Astrocyte of the cerebellum (primary cell): ENCODE measurements at places on chromosomes 12 and 14.
A peak's percentile ranks its signal among the peaks of the same experiment; 100 is the strongest.

DNA sequence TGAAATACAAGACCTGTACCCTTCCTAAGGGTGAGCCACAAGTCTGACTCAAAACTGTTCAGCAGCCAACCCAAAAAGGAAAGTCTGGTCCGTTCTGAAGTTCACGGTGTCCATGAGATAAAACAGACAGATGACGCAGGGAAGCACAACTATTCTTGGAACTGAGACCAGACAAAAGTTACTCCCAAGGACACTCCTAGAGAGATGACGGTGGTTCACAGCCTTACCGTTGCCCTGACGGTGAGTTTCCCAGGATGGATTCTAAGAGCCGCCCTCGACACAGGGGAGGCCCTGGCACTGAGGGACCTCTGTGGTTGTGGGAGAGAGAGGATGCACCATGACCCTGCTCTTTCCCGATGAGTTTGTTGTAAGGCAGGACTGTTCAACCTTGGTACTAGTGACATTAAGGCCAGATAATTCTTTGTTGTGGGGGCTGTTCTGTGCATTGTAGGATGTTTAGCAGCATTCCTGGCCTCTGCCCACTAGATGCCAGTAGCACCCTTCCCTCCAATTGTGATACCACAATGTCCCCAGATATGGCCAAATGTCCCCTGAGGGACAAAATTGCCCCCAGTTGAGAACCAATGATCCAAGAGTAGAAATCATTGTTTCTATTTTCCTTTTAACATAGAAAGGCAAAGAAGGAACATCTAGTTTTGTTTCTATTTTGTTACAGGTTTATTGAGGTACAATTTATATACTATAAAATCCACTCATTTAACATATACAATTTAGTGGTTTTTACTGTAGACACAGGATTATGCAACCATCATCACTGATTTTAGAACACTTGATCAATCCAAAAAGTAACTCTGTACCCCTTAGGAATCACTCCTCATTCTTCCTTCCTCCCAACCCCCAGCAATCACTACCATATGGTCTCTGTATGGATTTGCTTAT lies 23.0 kb downstream of the OR10P1 start:
- no peak for DNase-seq

GRCh38 chr14:33376510-33376909 lies 437.8 kb downstream of the NPAS3 start:
- DNase-seq: no peak

GRCh38 chr14:32702088-32702487 lies 236.6 kb upstream of the NPAS3 start:
- no peak for DNase-seq

- DNase-seq: no peak
Observed at GRCh38 chr14:91047174-91047753, 13.2 kb downstream of the RPS6KA5 start.

DNA sequence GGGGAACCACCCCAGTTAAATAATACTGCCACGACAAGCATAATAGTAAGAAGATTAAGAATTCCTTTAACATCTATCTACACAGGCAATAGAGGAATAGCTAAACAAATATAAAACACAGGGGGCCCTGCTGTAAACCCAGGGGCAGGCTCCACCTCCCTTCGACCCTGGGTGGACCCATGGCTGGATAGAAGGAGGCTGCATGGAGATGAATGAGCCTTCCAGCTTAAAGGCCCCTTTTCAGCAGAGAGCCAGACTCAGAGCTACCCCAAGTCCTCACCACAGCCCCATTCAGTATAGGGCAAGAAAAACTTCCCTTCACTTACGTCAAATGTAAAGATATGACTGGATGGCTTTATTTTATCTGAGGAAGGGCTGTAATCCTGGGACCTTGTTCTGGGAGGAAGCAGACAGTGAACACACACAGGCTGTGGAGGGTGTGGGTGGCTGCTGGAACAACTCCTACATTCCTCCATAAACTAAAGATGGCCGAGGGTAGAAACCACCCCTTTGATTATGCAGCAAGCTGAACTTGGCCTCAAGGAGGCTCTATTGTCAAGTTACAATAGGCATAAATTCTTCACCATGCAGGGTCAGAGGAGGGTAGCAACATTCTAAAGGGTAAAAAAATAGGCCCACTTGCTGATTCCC lies 30.4 kb downstream of the NUAK1 start:
- peak; percentile 60 for DNase-seq

DNA sequence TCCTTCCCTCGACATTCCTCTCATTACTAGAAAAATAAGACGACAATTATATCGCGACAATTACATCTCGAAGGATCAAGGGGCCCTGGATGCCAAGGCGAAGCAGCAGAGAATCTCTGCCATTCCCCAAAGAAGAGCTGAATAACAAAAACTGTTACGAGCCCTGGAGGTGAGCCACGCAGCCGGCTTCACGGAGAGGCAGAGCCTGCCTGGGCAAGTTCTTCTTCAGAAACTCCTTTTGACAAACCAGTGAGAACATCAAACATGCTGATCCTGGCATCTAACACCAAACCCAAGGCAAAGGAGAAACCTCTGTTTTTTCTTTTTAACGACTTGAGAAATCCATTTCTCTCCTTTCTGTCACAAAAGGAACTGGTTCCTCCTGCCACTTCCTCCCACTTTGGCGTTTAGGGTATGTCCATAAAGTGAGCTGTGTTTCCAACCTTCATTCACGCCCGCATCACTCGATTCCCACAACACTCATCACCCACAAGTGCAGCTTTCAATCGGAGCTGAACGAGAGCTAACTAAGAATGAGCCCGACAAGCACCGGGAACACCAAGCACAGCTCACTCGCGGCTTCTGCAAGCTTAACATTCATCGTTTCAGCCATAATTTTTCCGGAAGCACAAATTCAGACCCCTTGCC lies 21.5 kb downstream of the CCDC88C start:
- DNase-seq: no peak

DNA sequence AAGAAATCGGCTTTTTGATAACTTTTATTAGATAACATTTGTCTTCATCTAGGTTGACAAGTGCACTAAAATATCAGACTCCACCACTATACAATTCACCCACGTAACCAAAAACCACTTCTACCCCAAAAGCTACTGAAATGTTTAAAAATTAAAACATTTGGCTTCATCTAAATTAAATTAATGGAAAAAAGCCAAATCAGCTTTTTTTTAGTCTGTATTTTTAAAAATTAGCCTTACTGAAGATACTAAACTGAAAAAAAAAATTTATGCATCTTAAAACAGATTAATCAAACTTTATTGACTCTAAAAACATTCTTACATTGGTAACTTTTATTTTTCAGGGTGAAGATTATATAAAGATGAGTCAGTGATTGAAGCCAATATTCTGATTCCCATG lies 30.0 kb downstream of the CREBL2 start:
- no peak for DNase-seq

DNA sequence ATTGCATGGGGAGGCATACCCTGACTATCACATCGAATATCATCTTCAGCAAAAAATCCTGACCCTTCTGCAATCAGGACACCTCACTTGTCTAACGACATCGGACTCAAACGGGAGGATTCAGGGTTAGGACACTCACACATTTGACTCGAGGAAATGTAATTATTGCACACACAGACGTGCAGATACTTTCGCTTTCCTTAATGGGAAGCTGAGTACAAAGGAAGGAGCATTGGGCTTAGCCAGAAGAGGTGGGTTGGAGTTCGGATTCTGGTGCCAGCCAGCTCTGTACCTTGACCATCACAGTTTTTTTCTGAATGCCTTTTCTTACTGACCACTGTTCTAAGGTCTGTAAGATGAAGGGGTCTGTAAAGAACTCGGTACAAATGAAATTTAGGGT lies 260.4 kb downstream of the GALC start:
- no peak for DNase-seq

GRCh38 chr14:44352201-44352600 lies 154.9 kb downstream of the FSCB start:
- DNase-seq: no peak

- no peak for DNase-seq
Observed at GRCh38 chr14:85280074-85280473, 249.9 kb upstream of the FLRT2 start.

GRCh38 chr12:114697243-114697716 lies 13.3 kb upstream of the TBX3 start:
- no peak for DNase-seq

DNA sequence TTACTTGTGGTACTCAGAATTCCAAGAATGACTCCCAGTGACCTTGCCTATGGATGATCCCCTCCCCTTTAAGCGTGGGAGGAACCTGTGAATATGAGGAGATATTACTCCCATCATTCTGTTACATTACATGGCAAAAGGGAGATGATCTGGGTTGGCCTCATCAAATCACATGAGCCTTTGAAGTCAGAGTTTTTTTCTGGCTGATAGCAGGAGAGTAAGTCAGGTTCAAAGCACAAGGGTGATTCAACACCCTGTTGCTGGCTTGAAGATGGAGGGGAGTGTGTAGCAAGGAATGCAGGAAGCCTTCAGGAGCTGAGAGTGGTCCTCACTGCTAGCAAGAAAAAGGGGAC lies 9.1 kb upstream of the MDM2 start:
- DNase-seq: no peak

GRCh38 chr14:87113286-87113685 lies 879.7 kb downstream of the GALC start:
- DNase-seq: no peak

DNA sequence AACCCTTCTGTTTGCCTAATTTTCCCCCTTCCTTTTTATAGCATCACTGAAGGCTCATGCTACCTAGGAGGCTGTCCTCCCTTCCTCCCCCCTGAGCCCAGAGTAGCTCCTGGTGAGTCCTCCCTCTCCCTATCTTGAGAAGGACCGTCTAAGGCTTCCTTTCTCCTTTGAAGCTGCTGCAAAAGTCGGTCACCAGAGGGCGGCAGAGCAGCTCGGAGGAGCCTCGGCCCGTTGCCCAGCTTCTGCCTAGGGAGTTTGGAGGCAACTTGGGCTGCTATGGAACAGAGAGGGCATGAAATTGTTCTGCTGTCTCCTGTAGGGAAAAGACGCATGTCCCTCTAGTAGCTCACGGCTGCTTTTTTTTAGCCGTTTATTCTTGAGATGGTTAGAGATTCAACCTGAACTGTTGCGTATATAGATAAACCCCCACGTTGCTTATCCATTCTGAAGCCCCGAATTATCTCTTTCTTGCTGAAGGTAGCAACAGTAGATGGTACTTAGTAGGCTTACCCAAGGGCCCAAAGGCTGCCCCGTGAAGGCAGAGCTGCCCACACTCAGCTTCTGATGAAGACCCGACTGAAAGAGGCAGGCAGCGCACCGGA lies 5.7 kb downstream of the WNT5B start:
- peak; percentile 71 for DNase-seq

- DNase-seq: no peak
Observed at GRCh38 chr12:70157099-70157498, 86.1 kb upstream of the CNOT2 start.

GRCh38 chr12:70839544-70839943 lies 81.0 kb downstream of the PTPRR start:
- DNase-seq: no peak
